Dermis blood vessel endothelial cell (primary cell): ENCODE measurements at places on chromosomes 16 and 17. TPM values are rescaled to one million over a fixed set of nuclear protein-coding genes. Genes with fewer than 3 reads are reported as not detected.

GRCh38 chr17:47675380-47676198 lies 18.4 kb upstream of the TBKBP1 start:
- no peak for DNase-seq

MMP28 gene
- 14.1 and 38.1 TPM in 2 replicates for total RNA-seq

DNA sequence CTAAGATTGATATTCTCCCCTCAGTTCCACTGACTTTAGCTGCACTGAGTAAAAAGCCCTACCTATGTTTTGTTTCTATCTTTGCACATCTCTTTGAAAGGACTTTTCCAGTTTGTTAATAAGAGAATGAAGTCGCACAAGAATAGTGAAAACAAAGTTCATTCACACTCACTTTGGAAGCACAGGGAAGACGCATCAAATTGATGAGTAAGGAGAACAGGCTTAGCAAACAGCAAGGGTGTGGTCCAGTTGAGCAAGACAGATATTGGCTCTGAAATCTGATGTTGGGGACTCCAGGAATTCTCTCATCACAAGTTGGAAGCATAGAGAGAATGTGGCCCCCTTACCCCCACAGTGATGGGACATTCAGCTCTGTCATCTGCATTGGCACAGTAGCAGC lies 221.3 kb downstream of the CDH11 start:
- no peak for DNase-seq

DNA sequence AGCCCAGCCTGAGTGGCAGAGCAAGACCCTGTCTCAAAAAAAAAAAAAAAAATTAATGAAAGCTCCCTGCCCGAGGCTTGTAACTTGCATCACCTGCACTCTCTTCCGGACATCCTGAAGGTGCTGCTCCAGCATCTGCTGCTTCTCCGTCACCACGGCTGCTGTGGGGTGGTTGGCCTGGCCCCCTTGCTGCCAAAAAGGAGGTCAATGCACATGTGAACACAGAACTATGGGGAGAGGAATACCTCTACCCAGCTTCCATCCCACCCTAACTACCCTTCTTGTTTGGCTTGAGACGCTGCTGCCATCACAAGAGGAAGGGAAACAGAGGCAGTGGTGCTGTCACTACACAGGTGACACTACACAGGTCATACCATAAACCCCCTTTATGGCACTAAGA lies 49.0 kb downstream of the STAT3 start:
- no peak for DNase-seq

GRCh38 chr16:11384184-11384955 lies 39.1 kb downstream of the RMI2 start:
- no peak for DNase-seq

GRCh38 chr17:78557598-78558039 lies 19.6 kb downstream of the DNAH17 start:
- DNase-seq = no peak

GRCh38 chr16:75143941-75144340 lies 4.4 kb upstream of the ZFP1 start:
- DNase-seq = no peak

DNA sequence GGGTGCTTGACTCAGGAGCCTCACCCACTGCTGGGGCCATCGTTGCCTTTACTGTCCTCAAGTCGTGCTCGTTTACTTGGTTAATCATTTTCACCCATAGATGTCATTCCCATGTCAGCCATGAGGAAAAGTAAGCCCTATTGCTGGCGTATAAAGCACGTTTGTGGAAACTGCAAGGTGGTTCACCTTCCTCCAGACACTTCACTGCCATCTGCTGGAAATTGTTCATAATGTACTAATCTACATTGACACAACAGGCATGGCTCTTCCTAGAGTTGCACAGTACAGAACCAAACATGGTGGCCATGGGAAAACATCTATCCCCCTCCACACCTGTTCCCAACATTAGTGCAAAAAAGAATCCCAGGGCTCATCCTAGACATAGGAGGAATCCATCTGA lies 116.6 kb downstream of the ZNF18 start:
- DNase-seq = peak; percentile 64

GRCh38 chr17:51907041-51907440 lies 251.5 kb downstream of the CA10 start:
- no peak for DNase-seq

NECAB2 gene
- total RNA-seq = not detected in 2 replicates

CCL11 gene
- total RNA-seq = not detected in 2 replicates

DNA sequence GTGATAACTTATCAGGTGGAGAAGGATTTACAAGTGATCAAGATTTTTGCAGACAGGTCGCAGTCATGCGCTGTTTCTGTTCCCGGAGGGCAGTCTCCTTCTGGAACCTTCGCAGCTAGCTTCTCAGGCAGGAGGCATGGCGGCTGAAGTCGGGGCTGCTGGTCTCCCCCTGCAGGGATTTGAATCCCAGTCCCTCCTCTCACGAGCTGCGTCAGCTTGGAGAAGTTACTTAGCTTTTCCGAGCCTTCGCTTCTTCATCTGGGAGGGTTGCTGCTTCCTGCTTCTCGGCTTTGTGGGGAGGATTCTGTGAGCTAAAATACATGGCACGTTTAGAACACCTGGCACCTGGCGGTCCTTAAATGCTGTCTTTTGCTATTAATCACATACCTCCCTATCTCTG lies 287.8 kb upstream of the FOXF1 start:
- DNase-seq = no peak

IRX5 gene
- total RNA-seq = 0.51 and 0.79 TPM in 2 replicates

DNA sequence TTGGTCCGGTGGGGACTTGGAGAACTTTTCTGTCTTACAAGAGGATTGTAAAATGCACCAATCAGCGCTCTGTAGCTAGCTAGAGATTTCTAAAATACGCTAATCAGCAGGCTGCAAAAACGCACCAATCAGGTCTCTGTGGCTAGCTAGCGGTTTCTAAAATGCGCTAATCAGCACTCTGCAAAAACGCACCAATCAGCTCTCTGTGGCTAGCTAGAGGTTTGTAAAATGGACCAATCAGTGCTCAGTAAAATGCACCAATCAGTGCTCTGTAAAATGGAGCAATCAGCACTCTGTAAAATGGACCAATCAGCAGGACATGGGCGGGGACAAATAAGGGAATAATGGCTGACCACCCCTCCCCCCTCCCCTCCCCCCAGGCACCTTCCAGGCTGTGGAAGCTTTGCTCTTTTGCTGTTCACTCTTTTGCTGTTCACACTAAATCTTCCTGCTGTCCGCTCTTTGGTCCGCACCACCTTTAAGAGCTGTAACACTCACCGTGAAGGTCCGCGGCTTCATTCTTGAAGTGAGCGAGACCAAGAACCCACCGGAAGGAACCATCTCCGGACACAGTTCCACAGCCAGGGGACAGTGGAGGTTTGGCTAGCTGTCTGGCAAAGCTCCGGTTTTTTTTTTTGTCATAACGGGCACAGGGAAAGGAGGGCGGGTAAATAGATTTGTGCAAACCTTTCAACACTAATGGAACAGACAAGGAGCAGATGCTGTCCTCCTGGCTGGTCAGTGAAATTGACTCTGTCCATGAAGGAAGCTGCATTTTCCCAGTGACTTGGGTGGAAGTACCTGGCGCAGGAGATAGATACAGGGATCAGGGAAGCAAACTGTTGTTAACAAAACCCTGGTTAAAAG lies 8.3 kb downstream of the PITPNC1 start:
- DNase-seq = no peak

DNA sequence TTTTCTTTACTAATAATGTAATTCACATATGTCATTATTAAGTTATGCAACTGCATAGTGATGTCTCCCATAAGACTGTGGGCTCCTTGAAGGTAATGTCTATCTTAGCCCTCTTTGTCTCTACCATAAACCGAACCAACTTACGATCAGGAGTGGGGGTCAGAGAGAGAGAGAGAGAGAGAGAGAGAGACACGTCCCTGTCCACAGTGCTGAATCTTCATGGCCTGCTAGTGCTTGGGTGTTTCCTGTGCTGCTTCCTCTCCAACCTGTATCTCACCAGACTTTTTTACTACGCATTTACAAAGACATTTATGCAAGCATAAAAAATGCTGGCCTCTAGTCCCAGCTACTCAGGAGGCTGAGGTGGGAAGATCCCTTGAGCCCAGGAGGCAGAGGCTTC lies 52.2 kb upstream of the HAPSTR1 start:
- peak; percentile 56 for DNase-seq

GRCh38 chr17:59287891-59288290 lies 43.6 kb upstream of the YPEL2 start:
- peak; percentile 74 for DNase-seq

- DNase-seq = no peak
Measured at GRCh38 chr16:85483424-85483823, 129.7 kb upstream of the GSE1 start.

RTN4RL1 gene
- total RNA-seq = 0.51 and 0.60 TPM in 2 replicates
